ENCODE measurements at places on chromosomes 3 and 15.
A peak's percentile ranks its signal among the peaks of the same experiment; 100 is the strongest.

GRCh38 chr3:123853686-123854372, 30.3 kb downstream of the MYLK start:
- no peak for DNase-seq

DNA sequence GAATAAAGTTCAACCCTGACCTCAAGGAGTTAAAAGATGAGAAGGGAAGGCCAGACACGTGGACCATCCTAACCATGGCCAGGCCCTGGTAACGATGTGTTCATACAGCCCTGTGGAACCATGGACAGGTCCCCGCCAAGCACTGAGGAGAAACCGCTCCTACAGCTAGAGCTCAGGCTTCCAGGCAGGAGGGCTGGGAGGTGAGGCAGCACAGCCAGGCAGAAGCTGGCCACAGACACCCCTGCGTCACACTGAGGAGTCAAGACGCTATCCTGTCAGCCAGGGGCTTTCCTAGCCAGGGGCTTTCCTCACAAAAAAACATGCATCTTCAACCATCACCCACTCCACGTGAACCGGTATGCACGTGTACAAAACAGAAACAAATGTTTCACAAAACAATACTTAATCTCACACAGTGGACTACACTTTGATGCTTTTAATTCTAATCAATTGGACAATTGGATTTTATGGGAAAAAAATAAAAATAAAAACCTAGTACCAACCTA, 73.2 kb downstream of the TBC1D2B start:
- no peak for DNase-seq

DNA sequence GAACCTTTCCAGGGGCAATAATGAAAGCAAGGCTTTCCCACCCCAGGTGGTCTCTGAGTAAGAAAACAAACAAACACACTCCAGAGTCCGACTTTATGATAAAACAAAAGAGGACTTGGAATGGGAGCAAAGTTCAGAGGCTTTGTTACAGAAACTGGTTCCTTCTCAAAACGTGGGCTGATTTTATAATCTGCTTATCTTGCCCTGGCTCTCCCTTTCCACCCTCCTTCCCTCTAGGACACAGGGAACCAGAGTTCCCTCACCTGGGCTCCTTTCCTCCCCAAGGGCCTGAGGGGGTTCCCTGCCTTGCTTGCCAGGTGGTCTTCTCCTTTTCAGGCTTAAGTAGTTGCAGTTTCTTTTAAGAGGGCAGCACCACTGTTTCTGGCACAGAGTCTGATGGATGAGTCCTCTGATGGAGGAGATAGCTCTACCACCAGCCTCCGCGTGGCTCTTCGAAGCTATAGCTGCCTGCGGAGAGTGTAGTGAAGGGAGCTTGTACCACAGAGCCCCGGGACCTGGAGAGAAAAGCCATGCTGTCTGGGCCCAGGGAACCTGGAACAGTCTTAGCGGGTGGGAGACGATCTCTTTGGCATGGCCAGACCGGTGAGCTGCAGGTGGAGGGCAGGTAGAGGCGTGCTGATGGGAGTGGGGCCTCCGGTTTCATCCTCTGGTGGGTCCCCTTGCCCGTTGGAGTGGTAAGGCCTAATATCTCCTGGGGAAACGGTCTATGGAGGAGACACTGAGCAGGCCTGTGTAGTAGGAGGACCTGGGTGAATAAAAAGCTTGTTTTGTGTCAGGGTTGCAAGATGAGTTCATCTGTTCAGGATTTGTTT, 68.7 kb downstream of the SMAD6 start:
- peak; percentile 28 for DNase-seq

DNA sequence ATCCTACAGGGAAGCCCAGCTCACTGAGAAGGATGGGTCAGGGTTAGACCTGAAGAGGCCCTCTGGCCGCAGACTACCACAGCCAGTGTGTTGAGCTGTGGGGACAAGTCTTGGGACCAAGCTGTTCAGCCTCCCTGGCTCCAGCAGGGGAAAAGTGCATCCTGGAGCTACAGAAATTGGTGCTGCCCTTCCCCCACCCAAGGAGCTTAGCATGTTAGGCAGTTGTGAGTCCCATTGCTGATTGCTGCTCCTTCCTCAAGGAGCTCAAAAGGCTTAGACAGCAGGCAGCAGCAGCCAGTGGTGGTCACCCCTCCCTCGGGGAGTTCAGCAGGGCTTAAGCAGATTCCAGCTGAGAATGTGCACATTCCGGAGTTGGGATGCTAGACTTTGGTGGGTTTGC, 165.6 kb downstream of the ATP8B4 start:
- no peak for DNase-seq

Measured in spleen (tissue), 13 donors.